Activated T-helper 2 cell treated with anti-CD3 and anti-CD28 coated beads, Interferon-gamma antibody, Interleukin-2, Interleukin-4, amounts not matched to agents 10 μg/mL and 5 μg/mL and 100 μg/mL, durations not matched to agents 14 hours and 24 hours and 36 hours (primary cell): ENCODE measurements at places on chromosomes 3 and 15. TPM values are rescaled to one million over a fixed set of nuclear protein-coding genes. Genes with fewer than 3 reads are reported as not detected.
A peak's percentile ranks its signal among the peaks of the same experiment; 100 is the strongest.

DNA sequence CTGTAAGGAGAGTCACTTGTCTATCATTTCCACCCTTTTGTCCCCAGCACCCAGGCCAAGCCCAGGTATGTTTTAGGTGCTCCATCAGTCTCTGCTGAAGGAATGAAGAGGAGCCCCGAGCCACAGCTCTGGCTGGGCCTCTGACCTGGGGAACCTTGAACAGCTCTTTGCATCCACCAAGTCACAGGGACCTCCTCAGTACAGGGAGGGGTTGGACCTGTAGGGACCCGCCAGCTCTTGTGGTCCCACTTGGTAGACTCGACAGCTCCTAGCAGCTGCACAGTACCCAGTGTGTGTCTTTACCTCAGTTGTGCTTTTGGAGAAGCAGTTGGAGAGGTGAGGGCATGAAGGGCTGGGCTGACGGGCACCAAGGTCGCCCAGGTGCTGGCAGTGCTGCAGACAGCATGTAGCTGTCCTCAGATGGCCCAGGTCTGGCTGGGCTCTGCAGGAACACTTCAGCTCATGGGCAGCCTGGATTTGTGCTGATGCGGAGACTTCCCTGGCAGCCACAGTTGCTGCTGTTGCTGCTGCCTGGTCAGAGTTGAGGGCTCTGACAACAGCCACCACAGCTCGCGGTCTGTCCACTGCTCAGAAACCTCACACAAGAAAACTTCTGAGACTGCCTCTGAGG is 123.6 kb downstream of the CACNA1D start:
- no peak for DNase-seq

- DNase-seq = no peak
Observed at GRCh38 chr15:26615927-26616302, 157.0 kb downstream of the GABRB3 start.

GRCh38 chr3:28008235-28008634 is 233.2 kb upstream of the CMC1 start:
- no peak for DNase-seq

GRCh38 chr15:45785897-45786296 is 151.1 kb downstream of the SQOR start:
- DNase-seq = no peak

GRCh38 chr3:192825216-192825615 is 92.4 kb downstream of the MB21D2 start:
- no peak for DNase-seq

DNA sequence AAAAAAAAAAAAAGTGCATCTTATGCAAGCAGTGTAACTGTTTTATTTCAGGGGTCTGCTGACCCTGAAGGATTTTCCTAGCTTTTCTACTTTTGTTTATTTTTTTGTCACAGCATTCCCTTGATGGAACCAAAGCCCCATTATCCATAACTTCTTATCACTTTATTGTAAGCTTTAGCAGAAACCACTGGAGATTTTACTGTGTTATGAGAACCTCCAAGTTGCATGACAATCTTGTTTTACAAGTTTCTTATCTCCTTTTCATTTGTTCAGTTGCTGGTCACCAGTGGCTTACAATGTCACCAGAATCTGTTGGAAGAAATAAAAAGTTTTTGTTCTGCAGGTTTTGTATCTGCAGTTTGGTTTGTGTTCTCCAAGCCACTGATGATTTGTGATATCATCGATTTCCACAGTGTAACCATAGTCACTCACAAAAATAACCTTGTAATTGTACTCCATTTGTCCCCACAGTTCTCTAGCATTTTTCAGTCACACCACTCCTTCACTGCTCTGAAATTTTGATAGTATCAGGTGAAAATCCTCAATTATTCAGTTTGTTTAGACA is 660.0 kb downstream of the RBMS3 start:
- DNase-seq = no peak

DNA sequence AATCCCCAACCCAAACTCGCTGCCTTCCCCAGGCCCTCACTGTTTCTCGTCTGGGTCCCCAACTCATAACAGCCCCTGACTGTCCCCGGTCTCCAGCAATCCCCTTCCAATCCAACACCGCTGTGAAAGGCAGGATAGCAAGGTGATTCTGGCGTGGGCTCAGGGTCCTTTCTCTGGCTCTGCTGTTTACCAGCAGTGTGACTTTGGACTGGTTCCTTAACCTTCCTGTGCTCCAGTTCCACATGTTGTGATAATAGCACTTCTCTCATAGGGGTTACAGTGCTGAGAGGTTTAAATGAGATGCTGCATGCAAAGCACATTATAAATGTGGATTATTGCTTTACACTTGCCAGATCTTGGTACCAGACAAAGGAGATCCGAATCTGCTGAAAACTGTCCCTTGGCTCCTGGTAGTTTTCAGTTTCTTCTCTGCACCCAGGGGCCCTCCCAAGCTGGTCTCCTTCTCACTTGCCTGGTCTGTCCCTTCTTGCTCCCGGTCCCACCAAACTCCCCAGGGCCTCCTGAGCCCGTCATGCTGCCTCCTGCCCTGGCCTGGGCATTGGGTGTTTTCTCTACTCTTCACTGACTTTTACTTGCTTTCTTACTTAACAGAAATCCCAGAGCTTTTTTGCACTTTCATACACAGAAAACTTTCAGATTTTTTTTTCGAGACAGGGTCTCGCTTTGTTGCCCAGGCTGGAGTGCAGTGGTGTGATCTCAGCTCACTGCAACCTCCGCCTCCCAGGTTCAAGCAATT is 26.8 kb upstream of the CYP11A1 start:
- DNase-seq = no peak

GRCh38 chr3:115146032-115146417 is 1.1 kb downstream of the ZBTB20 start:
- DNase-seq = peak; percentile 41

GRCh38 chr3:49295489-49296058 is 18.5 kb upstream of the C3orf62 start:
- DNase-seq = no peak

- no peak for DNase-seq
Observed at GRCh38 chr15:86300390-86301125, 220.9 kb downstream of the AGBL1 start.

GRCh38 chr3:77539677-77540076 is 499.8 kb downstream of the ROBO2 start:
- DNase-seq = no peak

GRCh38 chr3:66425576-66426114 is 75.2 kb downstream of the LRIG1 start:
- DNase-seq = no peak

GRCh38 chr15:92672102-92672501 is 16.5 kb upstream of the FAM174B start:
- DNase-seq = no peak

- no peak for DNase-seq
Observed at GRCh38 chr3:26375843-26376530, 246.6 kb upstream of the LRRC3B start.

DNA sequence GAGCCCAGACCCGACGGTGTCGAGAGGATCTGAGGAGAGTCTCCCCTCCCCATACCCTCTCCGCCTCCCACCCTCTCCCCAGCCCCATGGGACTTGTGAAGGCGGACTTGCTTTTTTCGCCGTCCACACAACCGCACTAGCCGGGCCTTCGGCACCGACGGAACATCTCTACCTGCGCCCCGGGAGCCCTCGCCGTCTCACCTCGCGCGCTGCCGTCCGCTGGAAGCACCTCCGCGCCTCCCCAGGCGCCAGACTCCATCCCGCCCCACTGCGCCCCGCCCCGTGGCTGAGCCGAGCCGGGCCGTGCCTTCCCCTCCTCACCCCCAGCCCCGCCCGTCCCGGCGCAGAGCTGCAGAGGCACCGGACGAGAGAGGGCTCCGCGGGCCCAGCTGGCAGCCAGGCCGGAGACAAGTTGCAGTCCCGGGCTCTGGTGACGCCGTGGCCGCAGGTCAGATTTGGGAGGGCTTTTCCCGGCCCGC is at the start of the genes DUOX1 and DUOXA1:
Gene DUOX1, plus strand, starts transcription at position 344 of the 479 bp plus-strand sequence. CDS start 1,973 bp downstream, outside the sequence.
Gene DUOXA1, minus strand, starts transcription at position 229 of the 479 bp plus-strand sequence. CDS start 6,865 bp downstream, outside the sequence.
- DNase-seq = no peak

GRCh38 chr15:68700455-68701123 is 120.1 kb downstream of the ANP32A start:
- DNase-seq = no peak

DNA sequence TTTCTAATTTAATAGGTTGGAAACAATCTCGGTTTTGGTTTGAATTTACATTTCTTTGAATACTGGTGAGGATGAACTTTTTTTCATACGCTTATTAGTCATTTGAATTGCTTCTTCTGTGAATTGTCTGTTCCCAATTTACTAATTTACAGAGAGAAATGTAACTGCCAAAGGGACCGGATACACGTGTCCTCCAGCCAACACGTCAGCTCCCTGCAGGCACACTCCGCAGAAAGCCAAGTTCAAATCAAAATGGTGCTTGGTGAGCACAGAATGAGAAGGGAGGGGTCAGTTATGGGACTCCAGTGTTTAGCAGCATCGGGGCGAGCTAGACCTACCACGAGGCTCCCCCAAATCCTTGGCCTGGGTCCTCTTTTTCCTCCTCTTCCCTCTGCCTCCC is 10.8 kb upstream of the TSEN2 start:
- no peak for DNase-seq

- no peak for DNase-seq
Observed at GRCh38 chr15:70179309-70179892, 81.7 kb upstream of the TLE3 start.

DNA sequence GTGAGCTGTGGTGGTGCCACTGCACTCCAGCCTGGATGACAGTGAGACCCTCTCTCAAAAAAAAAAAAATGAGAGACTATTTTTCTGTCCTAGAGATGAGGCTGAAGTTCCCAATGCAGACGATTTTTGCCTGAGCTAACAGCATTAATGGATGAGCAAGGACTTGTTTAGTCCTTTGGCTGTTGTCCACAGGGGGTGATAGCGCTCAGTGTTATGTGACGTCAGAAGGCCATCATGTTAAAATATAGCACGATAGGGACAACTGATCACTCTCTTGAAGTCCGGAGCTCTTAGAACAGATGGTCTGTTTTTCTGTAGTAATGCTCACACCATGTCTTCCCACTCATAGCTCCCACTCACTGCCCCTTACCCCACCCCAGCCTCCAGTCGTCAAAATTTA is 6.8 kb downstream of the TRNT1 start:
- no peak for DNase-seq

GRCh38 chr15:75732177-75732808 is 19.6 kb upstream of the CSPG4 start:
- DNase-seq = no peak

DNA sequence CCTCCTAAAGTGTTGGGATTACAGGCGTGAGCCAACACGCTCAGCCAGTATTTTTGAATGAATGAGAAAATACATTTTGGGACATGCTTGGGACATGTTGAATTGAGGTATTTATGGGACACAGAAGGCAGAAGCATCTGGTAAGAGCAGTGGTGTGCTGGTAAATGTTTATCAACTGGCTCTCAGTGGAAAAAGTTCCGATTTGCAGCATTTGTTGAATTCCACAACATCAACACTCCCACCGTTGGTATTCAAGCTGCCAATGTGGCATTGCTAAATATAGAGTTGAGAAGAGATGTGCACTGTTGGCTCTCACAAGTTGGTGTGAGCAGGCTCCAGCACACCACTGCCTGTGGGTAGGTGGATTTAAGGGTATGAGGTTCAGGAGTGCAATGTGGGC is 35.8 kb upstream of the LRRFIP2 start:
- DNase-seq = no peak

The UCN2 gene
- 0.11 TPM in 1 of 2 replicates, not detected in the other for total RNA-seq

The GABRB3 gene
- total RNA-seq = not detected in 2 replicates

The AADAC gene
- total RNA-seq = not detected in 2 replicates

The TNFAIP8L3 gene
- 0.98 and 1.8 TPM in 2 replicates for total RNA-seq

The NR2E3 gene
- total RNA-seq = not detected in 2 replicates

The SLC35G2 gene
- 7.3 and 7.7 TPM in 2 replicates for total RNA-seq

The MUC20 gene
- total RNA-seq = 3.9 and 5.0 TPM in 2 replicates

The ADAMTSL3 gene
- 0.07 TPM in 1 of 2 replicates, not detected in the other for total RNA-seq
